ENCODE measurements at places on chromosomes 4 and X.

DNA sequence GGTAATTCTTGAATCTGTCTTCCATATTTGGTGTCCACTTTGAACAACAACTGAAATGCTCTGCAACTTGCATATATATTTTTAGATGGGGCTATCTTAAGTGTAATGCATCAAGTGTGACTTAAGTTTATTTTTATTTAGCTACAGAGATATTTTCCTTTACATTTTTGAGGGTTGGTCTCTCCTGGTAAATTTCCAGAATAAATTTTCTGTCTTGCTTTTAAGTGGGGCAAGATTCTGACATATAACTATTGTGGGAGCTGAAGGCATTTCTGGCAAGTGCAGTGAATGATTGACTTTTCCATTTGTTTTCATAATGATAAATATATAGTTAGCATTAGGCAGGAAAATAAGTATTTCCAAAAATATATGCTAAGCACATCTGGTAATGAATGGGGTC, 18.8 kb downstream of the UNC5C start:
- DNase-seq = no peak

- no peak for DNase-seq
Observed at GRCh38 chr4:159428975-159429692, 326.3 kb downstream of the RAPGEF2 start.

- DNase-seq = no peak
Observed at GRCh38 chr4:182818926-182819730, 98.1 kb downstream of the DCTD start.

DNA sequence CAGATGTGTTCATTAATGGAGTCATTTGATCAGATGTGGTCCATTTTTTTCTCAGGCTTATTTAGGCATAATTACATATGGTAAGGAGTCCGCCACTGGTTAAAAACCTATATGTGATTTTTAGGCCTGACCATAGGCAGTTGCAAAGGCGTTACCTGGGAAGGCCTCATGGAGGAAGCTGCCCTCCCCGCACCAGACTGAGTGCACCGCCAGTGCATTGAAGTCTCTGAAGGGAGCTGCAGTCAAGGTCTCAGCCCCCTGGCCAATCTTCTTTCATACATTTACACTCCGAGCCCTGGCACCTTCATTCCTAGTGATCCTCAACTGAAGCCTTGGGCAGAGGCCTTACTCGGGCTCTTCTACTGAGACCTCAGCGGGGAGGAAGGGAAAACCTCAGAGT, 898.2 kb upstream of the AGA start:
- no peak for DNase-seq

DNA sequence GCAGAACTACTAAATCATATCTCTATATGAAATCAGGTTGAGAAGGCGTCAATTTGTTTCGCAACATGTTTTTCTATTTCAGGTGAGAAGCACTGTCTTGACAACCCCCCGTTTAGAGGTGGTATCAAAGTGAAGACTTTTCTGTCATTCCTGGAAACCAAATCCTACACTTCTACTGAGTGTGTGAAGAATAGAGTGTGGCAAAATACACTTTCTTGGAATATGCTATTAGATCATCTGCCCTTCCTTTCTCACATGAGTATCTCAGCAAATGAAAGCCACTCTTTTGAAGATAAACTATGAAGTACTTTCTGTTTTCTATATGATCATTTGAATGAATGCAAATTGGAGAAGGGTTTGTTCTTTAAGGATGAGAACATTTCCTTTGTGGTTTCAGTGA, 174.0 kb upstream of the FMR1 start:
- DNase-seq = peak; percentile 12

DNA sequence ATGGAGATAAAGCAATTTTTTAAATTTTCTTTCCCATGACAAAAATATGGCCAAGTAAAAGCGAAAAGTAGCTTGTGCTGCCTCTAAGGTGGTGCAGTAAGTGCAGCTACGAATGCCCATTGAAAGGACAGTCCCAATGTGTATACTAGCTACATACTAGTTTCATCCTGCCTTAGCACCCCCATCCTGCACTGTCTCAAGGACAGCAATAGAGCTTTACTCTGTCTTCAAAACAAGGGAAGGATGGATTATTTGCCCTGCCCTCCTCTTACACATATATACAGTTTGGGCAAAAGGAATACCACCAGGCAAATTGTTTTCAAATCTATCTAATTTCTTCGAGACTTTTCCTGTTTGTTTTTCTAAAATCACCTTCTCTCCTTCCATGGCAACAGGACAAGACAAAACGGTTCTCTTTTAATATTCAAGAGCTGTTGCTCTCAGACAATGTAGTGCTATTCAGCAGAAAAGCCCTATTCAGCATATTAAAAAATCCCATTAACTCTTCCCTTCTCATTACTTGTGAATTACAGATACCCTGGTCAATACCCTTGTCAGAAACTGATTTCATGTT, 75.1 kb upstream of the SLC7A11 start:
- DNase-seq = no peak

DNA sequence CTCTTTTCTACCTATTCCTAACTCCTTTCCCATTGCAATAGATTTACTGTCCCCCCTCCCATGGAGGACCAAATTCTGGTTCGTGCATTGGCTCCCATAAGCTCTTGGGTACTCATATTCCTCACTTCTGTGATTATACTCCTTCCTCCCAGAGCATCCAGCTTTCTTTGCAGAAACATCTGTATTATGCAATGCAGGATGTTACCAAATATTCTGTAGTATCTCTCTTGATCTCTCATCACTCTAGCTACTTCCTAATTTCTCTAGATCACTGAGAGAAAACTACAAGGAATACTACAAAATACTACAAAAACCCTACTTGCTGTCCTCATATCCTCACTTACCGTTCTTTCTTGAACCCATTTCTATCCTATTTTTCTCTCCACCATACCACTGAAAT, 395.9 kb upstream of the HS3ST1 start:
- no peak for DNase-seq

- DNase-seq = no peak
Observed at GRCh38 chr4:61293707-61294400, 93.7 kb downstream of the ADGRL3 start.

DNA sequence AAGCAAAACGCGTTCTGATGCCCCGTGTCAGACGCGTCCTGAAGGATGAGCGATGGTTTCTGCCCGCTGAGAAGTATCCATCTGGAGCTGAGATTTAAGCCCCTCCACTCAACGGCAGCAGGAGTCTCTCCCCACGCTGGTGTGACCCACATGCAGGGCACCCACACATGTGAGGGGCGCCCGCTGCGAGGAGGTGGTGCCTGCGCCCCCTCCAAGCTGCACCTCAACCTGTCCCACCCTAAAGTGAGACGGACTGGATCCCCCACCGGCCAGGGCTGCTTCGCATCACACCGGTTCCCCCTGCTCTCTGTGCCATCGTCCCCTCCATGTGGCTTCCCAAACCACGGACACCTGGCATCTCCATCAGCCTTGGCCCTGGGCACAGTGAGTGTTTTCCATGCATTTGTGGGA, 4.5 kb upstream of the PDE6B start:
- no peak for DNase-seq

GRCh38 chrX:40096395-40097091, 1.2 kb downstream of the BCOR start:
- no peak for DNase-seq

DNA sequence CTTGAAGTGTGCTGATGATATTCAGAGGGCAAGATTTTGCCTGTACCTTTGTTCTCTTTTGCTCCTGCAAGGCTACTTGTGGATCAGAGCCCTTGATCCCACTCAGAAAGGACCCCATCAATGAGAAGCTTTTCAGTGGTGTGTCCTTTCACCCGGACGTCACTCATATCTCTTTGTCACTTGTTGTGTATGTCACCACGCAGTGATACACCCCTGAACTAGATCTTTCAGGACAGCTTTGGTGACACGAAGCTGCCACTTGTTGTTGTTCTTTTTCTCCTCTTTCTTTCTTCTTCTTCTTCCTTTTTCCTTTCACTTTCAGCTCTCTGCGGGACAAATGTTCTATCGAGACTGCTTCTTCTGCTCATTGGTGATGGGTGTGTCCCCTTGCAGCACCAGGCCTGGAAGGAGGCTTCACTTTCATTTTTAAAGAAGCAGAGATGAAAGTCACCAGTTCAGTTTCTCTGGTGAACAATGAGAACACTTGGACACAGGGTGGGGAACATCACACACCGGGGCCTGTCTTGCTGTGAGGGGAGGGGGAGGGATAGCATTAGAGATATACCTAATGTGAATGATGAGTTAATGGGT, 83.6 kb downstream of the NBDY start:
- no peak for DNase-seq

- no peak for DNase-seq
Observed at GRCh38 chr4:94171616-94172015, 36.0 kb upstream of the SMARCAD1 start.

DNA sequence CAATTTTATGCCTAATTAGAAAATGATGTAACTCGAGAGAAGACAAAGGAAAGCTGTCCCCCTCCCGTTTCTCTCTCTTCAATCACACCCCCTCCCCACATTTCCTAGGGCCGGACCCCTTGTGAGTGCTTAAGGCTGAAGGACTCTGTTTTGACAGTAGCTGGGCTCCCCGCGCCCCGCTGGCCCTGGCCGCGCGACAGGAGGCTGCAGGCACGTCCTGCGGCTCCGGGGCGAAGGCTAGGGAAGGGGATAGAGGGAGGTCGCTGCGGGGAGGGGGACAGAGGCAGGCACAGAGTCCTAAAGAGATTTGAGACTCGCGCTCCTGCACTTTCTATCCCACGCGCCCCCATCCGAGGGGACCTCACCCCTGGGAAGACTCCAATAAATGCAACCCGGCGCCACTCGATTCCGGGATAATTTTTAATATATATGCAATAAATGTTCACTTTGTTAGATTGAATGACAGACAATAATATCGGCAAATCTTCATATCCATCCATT, 56.2 kb upstream of the TMEM33 start:
- no peak for DNase-seq

DNA sequence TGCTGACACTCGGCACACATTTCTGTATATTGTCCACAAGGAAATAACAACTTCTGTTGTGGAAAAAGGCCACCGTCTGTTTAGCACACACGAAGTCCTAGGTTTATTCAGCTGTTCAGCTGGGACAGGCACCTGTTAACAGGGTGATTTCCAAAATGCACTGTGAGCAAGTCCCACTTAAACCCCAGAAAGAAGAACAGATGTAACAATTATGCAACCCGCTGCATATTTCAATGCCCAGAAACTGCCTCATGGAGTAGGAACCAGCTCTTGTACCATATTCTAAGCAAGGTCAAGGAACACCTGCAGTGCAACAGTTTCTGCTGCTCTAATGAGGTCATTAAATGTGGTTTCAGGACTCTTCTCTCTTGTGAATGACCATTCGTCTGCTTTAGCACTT, 77.1 kb downstream of the GEMIN8 start:
- DNase-seq = no peak

DNA sequence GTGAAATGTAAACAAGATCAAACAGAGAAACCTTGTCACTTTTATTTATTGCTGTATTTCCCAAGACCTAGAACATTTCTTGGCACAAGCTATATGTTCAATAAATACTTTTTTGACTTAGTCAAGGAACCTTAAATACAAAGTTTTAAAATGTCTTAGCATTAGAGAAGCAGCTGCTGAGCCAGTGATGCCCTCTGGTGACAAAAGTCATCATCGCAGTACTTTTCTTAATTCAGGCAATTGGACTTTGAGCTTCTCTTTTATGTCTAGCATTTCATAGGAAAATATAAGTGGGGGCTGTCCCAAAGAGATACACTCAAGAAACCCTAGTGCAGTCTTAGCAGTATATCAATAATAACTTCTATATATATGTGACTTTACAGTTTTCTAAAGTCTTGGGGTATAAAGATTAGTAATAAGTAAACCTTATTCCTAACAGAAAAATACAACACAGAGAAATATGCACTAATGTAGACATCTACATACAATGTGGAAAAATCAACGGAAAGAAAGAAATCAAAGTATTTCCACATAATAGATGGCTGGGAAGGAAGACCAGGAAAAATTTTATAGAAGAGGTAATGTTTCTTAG, 118.4 kb downstream of the DTHD1 start:
- no peak for DNase-seq

- no peak for DNase-seq
Observed at GRCh38 chrX:20664131-20664530, 397.4 kb upstream of the RPS6KA3 start.

- DNase-seq = no peak
Observed at GRCh38 chrX:46984705-46985104, 72.5 kb downstream of the JADE3 start.

DNA sequence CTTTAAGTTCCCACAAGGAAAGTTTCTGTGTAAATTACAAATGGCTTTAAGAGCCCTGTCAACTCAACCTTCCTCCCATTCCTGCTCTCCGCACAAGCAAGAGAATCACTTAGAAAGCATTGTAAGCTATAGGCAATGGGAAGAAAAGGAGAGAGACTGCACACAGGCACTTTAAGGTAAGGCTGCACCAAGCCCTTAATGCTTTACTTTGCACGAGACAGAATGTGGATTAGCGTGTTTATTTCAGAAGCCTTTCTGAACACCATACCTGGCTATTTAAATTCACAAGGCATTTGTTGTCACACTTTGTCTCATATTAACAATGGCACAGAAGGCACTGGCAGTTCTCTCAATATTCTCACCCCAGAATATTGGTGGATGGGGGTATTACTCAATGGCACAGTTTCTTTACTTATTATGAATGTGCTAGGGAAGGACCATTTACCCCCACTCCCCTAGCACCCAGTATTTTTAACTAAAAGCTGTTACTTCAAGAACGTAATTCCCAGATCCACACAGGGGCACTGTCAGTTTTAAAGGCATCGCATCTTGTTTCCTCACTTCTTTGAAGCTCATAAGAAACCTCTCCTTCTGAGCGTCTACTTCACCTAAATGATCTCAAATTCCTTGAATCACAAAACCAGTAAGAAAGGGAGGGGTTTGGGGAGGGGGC, 150.0 kb downstream of the MAML3 start:
- DNase-seq = no peak

DNA sequence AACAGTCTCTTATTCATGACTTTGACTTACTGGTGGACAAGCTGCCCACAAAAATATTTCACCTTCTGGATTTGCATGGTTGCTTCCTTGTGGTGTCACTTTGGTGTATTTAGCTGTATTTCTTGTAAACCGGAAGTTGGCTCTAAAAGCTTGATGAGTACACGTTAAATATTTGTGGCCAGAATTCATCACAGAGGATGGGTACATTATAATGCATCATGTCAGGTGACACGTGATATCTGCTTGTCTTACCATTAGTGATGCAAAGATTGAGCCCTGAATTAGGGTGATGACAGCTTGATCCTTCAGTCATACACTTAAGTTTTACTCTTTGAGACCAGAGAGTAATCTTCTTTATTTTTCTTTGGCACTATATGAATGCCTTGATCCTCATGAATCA, 188.3 kb upstream of the RPS6KA3 start:
- peak; percentile 66 for DNase-seq

DNA sequence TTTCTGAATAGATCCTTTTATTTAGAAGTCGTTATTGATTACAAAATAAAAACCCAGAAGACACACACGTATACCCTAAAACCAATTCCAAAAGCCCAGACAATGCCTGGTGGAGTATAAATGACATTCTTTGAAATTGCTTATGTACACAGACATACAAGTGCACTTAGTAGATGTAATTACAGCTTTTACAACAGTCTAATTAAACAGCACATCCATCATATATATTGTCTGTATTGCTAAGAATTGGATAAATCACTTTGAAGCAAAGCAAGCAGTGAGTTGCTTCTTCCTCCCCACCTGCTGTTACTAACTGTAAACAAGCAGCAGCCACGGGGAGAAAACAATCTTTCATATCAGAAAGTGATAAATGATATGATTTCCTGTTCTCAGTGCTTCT, 645.7 kb downstream of the TLL1 start:
- no peak for DNase-seq

- no peak for DNase-seq
Observed at GRCh38 chr4:8544282-8544681, 35.9 kb upstream of the GPR78 start.

GRCh38 chr4:172946503-172946902, 222.1 kb upstream of the GALNT7 start:
- DNase-seq = no peak

GRCh38 chr4:109191216-109191615, 111.2 kb downstream of the COL25A1 start:
- no peak for DNase-seq
